ENCODE measurements at places on chromosomes 11 and 22. TPM values are rescaled to one million over a fixed set of nuclear protein-coding genes. Genes with fewer than 3 reads are reported as not detected.

Gene HTR3B
- not detected for total RNA-seq

Gene TPBGL
- total RNA-seq: 1.0 TPM

Gene DGCR6L
- total RNA-seq: 31.8 TPM

Gene TMEM45B
- not detected for total RNA-seq

Gene SLC22A9
- not detected for total RNA-seq

GRCh38 chr22:29530716-29531115 lies 22.8 kb downstream of the THOC5 start:
- DNase-seq: no peak
- no peaks in the 10 kb centered on the region for H3K4me1 ChIP-seq
- H3K27ac ChIP-seq: no peak overlapping the region
- H3K27me3 ChIP-seq: no peaks in the 10 kb centered on the region
- H3K36me3 ChIP-seq: peaks cover 5% of the 10 kb centered on the region

DNA sequence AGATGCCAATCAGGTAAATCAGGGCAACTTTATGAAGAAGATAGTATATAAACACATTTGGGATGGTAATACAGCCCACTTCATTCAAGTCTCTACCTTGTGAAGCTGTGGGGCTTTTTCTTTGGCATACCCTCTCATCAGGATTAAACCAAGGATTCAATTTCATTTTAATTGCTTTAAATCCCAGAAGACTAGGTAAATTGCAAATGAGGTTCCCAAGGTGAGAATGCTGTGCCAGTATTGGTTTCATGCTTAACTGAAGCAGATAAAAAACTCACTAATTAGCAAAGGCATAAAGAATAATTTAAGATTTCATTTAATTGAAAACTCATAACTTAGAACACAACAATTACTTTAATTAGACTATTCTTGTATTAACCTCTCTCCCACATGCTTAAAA lies 1218.1 kb downstream of the FAM181B start:
- no peaks in the 10 kb centered on the region for H3K27me3 ChIP-seq
- no peak for DNase-seq
- no peaks in the 10 kb centered on the region for H3K36me3 ChIP-seq
- H3K4me3 ChIP-seq: no peak overlapping the region
- H3K4me1 ChIP-seq: no peaks in the 10 kb centered on the region

DNA sequence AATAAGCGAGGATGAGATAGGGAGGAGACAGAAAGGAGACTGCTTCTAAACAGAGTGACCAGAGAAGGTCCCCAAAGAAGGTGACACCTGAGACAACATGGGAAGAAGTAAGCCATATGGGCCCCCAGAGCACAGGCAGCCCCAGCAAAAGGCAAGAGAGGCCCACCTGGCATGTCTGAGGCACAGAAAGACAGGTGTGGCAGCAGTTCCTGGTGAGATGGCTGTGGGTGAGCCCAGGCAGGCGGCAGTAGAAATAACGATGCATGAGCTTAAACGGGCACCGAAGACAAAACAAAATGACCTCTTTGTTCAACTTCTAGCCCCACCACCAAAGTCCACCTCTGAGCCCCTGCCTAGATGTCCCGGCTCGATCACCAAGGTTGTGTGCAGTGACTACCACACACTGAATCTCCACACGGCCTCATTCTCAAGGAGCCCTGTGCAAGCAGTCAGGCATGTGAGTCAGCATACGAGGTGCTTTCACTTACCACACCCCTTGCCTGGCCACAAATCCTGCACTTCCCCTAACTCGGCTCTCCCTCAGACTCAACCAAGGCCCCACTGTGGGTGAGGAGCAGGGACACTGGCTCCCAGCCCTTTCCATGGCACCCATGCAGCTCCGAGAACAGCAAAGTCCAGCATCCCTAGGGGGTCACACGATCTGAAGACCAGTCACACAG lies 77.6 kb downstream of the PACSIN2 start:
- no peaks in the 10 kb centered on the region for H3K36me3 ChIP-seq
- DNase-seq: no peak
- H3K27me3 ChIP-seq: no peaks in the 10 kb centered on the region

DNA sequence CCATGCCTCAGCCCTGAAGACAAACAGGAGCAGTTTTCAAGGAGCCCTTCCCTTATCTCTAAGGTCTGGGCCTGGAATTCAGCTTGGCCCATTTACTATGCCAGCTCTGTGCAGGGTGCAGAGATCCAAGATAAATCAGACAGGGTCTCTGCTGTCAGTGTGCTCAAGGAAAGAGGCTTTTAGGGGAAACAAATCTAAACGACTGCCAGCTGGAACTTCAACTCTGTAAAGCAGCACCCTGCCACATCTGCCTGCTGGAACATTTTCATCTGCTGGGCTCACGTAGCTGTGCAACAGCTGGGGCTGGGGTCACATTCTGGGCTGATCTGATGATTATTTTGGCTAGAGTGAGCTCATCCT lies 19.8 kb upstream of the EHF start:
- peaks cover 6% of the 10 kb centered on the region for H3K4me1 ChIP-seq
- no peaks in the 10 kb centered on the region for H3K36me3 ChIP-seq
- no peak overlapping the region for H3K27ac ChIP-seq

DNA sequence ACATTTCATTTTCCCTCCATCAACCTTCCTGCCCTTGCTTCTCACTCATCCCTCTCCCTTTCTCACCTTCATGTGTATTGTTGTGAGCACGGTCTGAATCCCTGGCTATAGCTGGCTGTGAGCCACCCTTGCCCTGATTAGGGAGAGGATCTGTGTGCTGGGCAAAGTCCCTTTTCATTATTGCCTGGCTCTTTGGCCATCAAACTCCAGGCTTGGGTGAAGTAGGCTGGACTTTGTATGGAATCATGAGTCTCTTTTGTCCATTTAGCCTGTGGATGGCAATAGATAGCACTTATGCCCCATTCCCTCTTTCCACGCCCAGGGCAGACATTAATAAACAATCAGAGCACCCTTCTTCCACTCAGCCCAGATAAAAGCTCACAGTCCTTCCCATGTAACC lies 6.7 kb downstream of the MYO18B start:
- H3K4me3 ChIP-seq: no peak overlapping the region
- no peaks in the 10 kb centered on the region for H3K4me1 ChIP-seq
- H3K27me3 ChIP-seq: no peaks in the 10 kb centered on the region
- no peaks in the 10 kb centered on the region for H3K36me3 ChIP-seq
- H3K27ac ChIP-seq: no peak overlapping the region

- H3K4me3 ChIP-seq: no peak overlapping the region
- no peak overlapping the region for H3K27ac ChIP-seq
- no peak for DNase-seq
- H3K36me3 ChIP-seq: no peaks in the 10 kb centered on the region
Measured at GRCh38 chr11:19525276-19525675, 187.4 kb upstream of the NAV2 start.

GRCh38 chr11:72217841-72218240 lies 1.2 kb downstream of the FOLR2 start:
- H3K27ac ChIP-seq: no peak overlapping the region
- no peak for DNase-seq
- peaks cover 7% of the 10 kb centered on the region for H3K4me1 ChIP-seq
- no peak overlapping the region for H3K4me3 ChIP-seq
- no peaks in the 10 kb centered on the region for H3K36me3 ChIP-seq
- peaks cover 3% of the 10 kb centered on the region for H3K27me3 ChIP-seq

DNA sequence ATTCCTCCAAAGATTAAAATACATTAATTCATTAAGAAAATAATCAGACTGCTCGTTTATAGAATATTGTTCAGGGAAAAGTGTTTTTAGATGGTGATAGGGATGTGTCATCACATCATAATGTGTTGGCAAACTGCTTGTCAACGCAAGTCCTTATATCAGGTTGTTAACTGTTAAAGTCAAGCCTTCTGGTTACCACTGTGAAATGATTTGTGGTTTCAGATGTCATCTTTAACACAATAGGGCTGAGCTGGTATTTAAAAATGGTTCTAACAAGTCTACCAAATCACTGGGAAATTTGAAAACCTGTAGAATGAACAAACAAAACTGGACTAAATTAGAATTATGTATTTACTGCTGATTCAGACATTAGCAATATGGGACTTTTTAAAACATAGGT lies 2.4 kb upstream of the MMP13 start:
- no peak overlapping the region for H3K27ac ChIP-seq
- H3K4me1 ChIP-seq: no peaks in the 10 kb centered on the region
- no peak overlapping the region for H3K4me3 ChIP-seq
- DNase-seq: no peak

- H3K4me3 ChIP-seq: no peak overlapping the region
- H3K36me3 ChIP-seq: no peaks in the 10 kb centered on the region
- no peak for DNase-seq
- H3K27me3 ChIP-seq: no peaks in the 10 kb centered on the region
Measured at GRCh38 chr22:44658311-44658953, 43.6 kb upstream of the PRR5 start.

GRCh38 chr22:44012162-44012561 lies 11.9 kb upstream of the PARVB start:
- H3K36me3 ChIP-seq: no peaks in the 10 kb centered on the region
- H3K4me1 ChIP-seq: no peaks in the 10 kb centered on the region
- H3K27me3 ChIP-seq: no peaks in the 10 kb centered on the region
- no peak overlapping the region for H3K4me3 ChIP-seq

- H3K27ac ChIP-seq: no peak overlapping the region
- H3K27me3 ChIP-seq: no peaks in the 10 kb centered on the region
- no peak overlapping the region for H3K4me3 ChIP-seq
Measured at GRCh38 chr11:43933608-43934551, 8.6 kb upstream of the C11orf96 start.

DNA sequence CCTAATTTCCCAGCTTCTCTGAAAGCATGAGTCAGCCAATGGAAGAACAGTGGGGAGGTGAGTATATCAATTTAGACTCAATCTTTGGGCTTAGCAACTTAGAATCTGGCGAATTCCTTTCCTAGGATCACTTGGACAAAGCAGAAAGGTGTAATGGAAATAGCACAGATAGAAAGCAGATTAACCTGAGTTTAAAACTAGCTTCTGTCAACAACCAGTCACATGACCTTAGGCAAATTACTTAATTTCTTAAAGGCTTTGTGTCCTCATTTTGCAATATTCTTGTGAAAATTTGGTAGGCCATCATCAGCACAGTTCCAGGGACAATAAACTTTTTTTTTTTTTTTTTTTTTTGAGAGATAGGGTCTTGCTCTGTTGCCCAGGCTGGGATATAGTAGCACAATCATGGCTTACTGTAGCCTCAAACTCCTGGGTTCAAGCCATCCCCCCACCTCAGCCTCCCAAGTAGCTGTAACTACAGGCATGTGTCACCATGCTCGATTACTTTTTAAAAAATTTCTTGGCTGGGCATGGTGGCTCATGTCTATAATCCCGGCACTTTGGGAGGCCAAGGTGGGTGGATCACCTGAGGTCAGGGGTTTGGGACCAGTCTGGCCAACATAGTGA lies 40.8 kb upstream of the PCF11 start:
- no peaks in the 10 kb centered on the region for H3K4me1 ChIP-seq
- no peak overlapping the region for H3K4me3 ChIP-seq
- H3K36me3 ChIP-seq: no peaks in the 10 kb centered on the region
- no peak for DNase-seq
- H3K27me3 ChIP-seq: no peaks in the 10 kb centered on the region
- no peak overlapping the region for H3K27ac ChIP-seq

GRCh38 chr11:33690290-33691065 lies 10.1 kb downstream of the C11orf91 start:
- DNase-seq: peak; percentile 88
- H3K4me3 ChIP-seq: no peak overlapping the region
- H3K27ac ChIP-seq: peak overlapping the region; percentile 97
- H3K36me3 ChIP-seq: no peaks in the 10 kb centered on the region

- H3K27ac ChIP-seq: no peak overlapping the region
- H3K36me3 ChIP-seq: no peaks in the 10 kb centered on the region
- no peak overlapping the region for H3K4me3 ChIP-seq
- H3K27me3 ChIP-seq: no peaks in the 10 kb centered on the region
Measured at GRCh38 chr11:69534166-69534530, 52.7 kb downstream of the LINC01488 start.

DNA sequence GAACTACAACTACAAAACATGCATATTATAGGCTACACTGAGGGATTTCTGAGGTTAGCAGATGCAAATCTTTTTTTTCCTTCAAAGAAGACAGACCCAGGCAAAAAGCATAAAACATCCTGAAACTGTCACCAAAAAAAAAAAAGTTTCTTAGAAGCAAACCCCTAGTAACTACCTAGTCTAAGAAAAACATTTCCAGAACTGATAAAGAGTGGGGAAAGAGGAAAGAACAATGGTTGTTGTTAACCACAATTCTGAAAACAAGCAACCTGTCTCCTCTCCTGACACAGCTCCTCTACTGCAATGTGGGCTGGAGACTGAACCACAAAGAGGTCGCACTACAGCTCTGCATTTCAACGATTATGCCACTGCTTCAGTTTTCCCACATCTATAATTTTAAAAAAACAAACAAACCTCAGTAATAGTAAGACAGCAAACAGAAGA lies 15.0 kb downstream of the DENND5A start:
- H3K27ac ChIP-seq: no peak overlapping the region
- peaks cover 49% of the 10 kb centered on the region for H3K4me1 ChIP-seq
- peaks cover 6% of the 10 kb centered on the region for H3K36me3 ChIP-seq
- H3K4me3 ChIP-seq: no peak overlapping the region

DNA sequence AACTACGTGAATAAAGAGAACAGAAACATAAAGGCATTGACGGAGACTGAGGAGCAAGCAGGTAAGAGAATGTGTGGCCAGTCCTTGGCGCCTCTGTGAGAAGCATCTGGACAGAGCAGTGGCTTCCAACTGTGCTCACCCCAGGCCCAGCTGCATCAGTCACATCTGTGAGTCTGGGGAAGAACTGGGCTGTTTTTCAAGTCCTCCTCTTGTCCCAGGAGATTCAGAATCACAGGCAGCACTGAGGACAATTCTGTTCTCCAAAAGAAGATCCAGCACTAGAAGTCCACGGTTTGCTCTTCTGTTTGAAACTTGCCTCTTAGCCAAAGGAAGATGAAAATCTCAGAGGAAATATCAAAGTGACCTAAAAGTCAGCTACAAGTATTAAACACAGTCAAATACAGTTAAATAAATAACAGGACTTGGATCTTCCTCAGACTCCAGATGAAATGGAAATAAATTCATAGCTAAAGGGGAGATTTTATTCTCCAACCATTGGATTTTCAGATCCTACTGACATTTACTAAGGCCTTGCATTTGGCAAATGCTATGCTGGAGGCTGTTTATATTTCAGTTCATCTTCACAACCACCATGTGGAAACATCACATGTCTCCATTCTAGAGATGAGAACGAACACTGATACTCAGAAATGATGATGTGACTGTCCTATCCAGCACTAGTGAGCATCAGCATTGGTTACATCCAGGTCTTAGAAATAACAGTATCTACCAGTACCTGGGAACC lies 14.1 kb downstream of the FAM181B start:
- no peak overlapping the region for H3K4me3 ChIP-seq
- no peaks in the 10 kb centered on the region for H3K4me1 ChIP-seq
- no peak overlapping the region for H3K27ac ChIP-seq
- no peaks in the 10 kb centered on the region for H3K27me3 ChIP-seq
- H3K36me3 ChIP-seq: no peaks in the 10 kb centered on the region
- DNase-seq: peak; percentile 35

DNA sequence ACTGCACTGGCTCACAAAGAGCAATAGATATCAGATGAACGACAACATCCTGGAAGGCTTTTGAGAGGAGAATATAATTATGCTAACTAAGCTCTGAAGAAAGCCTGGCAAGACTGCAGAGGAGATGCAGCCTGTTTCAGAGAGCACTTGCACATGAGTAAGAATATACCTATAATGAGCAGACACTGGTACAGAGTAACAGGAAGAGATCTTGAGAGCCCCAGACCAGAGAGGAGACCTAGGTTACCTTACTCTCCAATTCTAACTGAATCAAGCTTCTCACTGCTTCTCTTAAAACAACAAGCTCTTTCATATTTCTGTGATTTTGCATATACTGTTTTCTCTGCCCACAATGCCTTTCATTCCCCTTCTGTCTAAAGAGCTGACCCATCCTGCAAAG lies 66.5 kb downstream of the FAM168A start:
- no peak overlapping the region for H3K27ac ChIP-seq
- H3K27me3 ChIP-seq: no peaks in the 10 kb centered on the region
- no peak overlapping the region for H3K4me3 ChIP-seq
- H3K4me1 ChIP-seq: peaks cover 14% of the 10 kb centered on the region

Measured in heart left ventricle (tissue), 16 donors.